ENCODE measurements at places on chromosomes 13 and 19. TPM values are rescaled to one million over a fixed set of nuclear protein-coding genes. Genes with fewer than 3 reads are reported as not detected.

TRPM4 gene
- total RNA-seq: 9.2 TPM

GPC6 gene
- total RNA-seq: 68.8 TPM

ADGRE1 gene
- total RNA-seq: not detected

C1QTNF9 gene
- total RNA-seq: 0.20 TPM

SLC39A3 gene
- 32.0 TPM for total RNA-seq

TSSK6 gene
- 1.4 TPM for total RNA-seq

BORCS8 gene
- 17.9 TPM for total RNA-seq

MYO1F gene
- total RNA-seq: 12.9 TPM

GRCh38 chr19:55457683-55458457 lies 3.6 kb downstream of the ISOC2 start:
- DNase-seq: no peak
- no peaks in the 10 kb centered on the region for H3K27me3 ChIP-seq
- peaks cover 34% of the 10 kb centered on the region for H3K36me3 ChIP-seq
- no peak overlapping the region for H3K4me3 ChIP-seq

DNA sequence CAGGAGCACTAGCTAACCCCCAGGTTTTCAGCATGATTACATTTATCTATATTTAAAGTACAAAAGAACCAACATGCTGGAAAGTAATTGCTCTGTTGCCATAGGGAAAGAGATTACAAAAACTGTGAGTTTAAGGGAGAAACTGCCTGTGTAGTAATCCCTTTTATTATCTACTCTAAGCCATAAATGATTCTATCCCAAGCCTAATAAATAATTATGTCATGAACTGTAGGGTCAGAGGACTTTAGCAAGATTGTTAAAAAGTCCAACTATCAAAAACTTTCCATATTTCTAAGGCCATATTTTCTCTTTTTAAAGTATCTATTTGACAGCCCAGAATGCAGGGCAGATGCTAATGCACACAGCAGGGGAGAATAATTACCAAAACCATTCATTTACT lies 573.8 kb upstream of the MIR17HG start:
- no peaks in the 10 kb centered on the region for H3K36me3 ChIP-seq
- H3K4me1 ChIP-seq: no peaks in the 10 kb centered on the region
- H3K4me3 ChIP-seq: no peak overlapping the region
- DNase-seq: peak; percentile 37

DNA sequence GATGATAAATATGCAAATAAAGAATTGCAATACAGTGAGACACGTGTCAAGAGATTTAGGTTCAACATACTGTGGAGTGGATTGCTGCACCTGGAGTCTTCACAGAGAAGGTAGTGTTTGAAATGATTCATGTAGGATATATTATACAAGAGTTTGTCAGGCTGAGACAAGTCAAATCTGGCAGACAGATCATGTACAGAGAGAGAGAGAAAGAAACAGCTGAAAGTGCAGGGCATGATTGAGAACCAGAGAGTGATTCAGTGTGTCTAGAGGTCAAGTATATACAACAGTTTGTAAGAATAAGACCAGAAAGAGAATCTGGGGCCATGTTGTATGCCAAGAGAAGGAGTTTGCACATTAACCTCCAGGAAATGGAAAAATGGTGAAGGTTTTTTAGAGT lies 2.1 kb upstream of the VWA8 start:
- H3K27me3 ChIP-seq: no peaks in the 10 kb centered on the region
- H3K4me1 ChIP-seq: peaks cover 6% of the 10 kb centered on the region
- H3K4me3 ChIP-seq: no peak overlapping the region
- no peak overlapping the region for H3K27ac ChIP-seq
- DNase-seq: no peak

GRCh38 chr19:392375-392970 lies 16.5 kb downstream of the C2CD4C start:
- no peaks in the 10 kb centered on the region for H3K27me3 ChIP-seq
- no peak for DNase-seq
- H3K36me3 ChIP-seq: no peaks in the 10 kb centered on the region
- H3K27ac ChIP-seq: no peak overlapping the region
- peaks cover 13% of the 10 kb centered on the region for H3K4me1 ChIP-seq
- H3K4me3 ChIP-seq: no peak overlapping the region

GRCh38 chr13:113273851-113274590 lies 23.0 kb upstream of the LAMP1 start:
- H3K36me3 ChIP-seq: peaks cover 17% of the 10 kb centered on the region
- no peaks in the 10 kb centered on the region for H3K27me3 ChIP-seq
- H3K4me1 ChIP-seq: no peaks in the 10 kb centered on the region
- no peak for DNase-seq
- no peak overlapping the region for H3K27ac ChIP-seq
- no peak overlapping the region for H3K4me3 ChIP-seq

- no peak overlapping the region for H3K27ac ChIP-seq
- DNase-seq: no peak
- H3K4me1 ChIP-seq: no peaks in the 10 kb centered on the region
- H3K27me3 ChIP-seq: no peaks in the 10 kb centered on the region
- H3K4me3 ChIP-seq: peak overlapping the region; percentile 7
These were observed 1.7 kb upstream of the SLITRK5 start for GRCh38 chr13:87669379-87669978.

- no peak overlapping the region for H3K4me3 ChIP-seq
- no peaks in the 10 kb centered on the region for H3K27me3 ChIP-seq
- peaks cover 72% of the 10 kb centered on the region for H3K36me3 ChIP-seq
- no peak overlapping the region for H3K27ac ChIP-seq
- no peaks in the 10 kb centered on the region for H3K4me1 ChIP-seq
- DNase-seq: no peak
These were observed 41.5 kb upstream of the F7 start for GRCh38 chr13:113064000-113064533.

GRCh38 chr19:48900477-48901406 lies 630 bp downstream of the NUCB1 start:
- peak overlapping the region; percentile 96 for H3K27ac ChIP-seq
- peaks cover 31% of the 10 kb centered on the region for H3K36me3 ChIP-seq
- H3K4me1 ChIP-seq: peaks cover 31% of the 10 kb centered on the region
- H3K27me3 ChIP-seq: peaks cover 1% of the 10 kb centered on the region

GRCh38 chr13:69904784-69905183 lies 202.8 kb upstream of the ATXN8OS start:
- H3K4me3 ChIP-seq: no peak overlapping the region

GRCh38 chr13:49669735-49670309 lies 21.5 kb downstream of the EBPL start:
- H3K4me3 ChIP-seq: no peak overlapping the region
- H3K36me3 ChIP-seq: peaks cover 13% of the 10 kb centered on the region
- peaks cover 3% of the 10 kb centered on the region for H3K4me1 ChIP-seq
- no peak overlapping the region for H3K27ac ChIP-seq
- no peaks in the 10 kb centered on the region for H3K27me3 ChIP-seq

DNA sequence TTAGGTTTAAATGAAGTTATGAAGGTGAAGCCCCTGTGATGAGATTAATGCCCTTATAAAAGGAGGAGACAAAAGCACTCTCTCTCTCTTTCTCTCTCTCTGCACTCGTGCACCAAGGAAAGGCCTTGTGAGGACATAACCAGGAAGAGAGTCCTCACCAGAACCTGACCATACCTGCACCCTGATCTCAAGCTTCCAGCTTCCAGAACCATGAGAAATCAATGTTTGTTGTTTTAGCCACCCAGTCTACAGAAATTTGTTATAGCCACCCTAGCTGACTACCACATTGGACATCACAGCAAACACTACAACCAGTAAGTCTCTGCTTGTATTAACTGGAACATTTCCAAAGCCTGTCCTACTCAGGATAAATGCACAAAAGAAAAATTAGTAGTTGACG lies 34.7 kb upstream of the WDFY2 start:
- no peak overlapping the region for H3K27ac ChIP-seq
- no peaks in the 10 kb centered on the region for H3K4me1 ChIP-seq
- no peaks in the 10 kb centered on the region for H3K36me3 ChIP-seq
- no peak overlapping the region for H3K4me3 ChIP-seq
- no peak for DNase-seq

DNA sequence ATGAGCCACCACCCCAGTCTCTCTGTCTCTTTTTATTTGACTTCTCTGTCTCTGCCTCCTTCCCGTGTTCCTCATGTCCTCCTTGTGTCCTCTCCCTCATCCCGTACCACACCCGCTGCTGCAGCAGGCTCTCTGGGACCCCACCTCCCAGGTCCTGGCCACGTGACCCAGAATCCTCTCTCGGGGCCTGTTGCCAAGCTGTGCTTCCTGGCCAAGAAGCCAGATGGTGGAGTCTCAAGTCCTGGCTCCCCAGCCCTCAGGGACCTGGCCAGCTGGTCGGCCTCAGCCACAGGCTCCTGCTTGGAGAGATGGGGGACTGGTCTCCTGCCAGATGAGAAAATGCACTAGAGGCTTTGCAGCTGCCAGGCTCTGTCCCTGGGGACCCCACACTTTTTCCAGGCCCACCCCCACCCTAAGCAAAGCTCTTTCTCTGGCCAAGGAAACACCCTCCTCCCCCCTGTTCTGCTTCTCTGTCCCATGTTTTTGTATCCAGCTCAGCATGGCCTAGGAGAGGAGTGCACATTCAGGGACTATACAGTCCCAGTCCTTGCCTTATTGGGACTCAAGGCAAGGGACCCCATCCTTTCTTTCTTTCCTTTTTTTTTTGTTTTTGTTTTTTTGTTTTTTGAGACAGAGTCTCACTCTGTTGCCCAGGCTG lies 34.3 kb upstream of the SHKBP1 start:
- peaks cover 5% of the 10 kb centered on the region for H3K4me1 ChIP-seq
- no peak for DNase-seq
- peaks cover 27% of the 10 kb centered on the region for H3K36me3 ChIP-seq

DNA sequence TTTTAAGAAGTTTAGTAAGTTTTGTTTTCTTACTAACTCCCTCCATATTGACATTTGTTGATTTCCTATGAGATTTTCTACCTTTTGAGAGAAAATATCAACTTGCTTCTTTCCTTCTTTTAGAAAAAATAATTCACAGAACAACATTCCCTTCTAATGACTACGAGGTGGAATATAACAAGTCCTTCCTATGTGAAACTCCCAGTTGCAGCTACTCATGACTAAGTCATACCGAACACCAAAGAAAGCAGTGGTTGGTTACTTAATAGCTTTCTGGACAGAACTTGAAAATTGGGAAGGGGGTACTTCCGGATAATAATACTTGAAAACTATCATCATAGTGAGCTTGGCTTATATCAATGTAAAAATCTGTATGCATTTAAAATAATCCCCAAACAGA lies 144.8 kb downstream of the DACH1 start:
- H3K4me1 ChIP-seq: no peaks in the 10 kb centered on the region
- DNase-seq: no peak
- no peak overlapping the region for H3K27ac ChIP-seq
- no peak overlapping the region for H3K4me3 ChIP-seq

GRCh38 chr13:64688893-64689677 lies 2541.1 kb downstream of the PCDH9 start:
- H3K27me3 ChIP-seq: no peaks in the 10 kb centered on the region
- H3K4me1 ChIP-seq: no peaks in the 10 kb centered on the region
- H3K36me3 ChIP-seq: no peaks in the 10 kb centered on the region
- no peak overlapping the region for H3K27ac ChIP-seq
- H3K4me3 ChIP-seq: no peak overlapping the region

- H3K4me3 ChIP-seq: peak overlapping the region; percentile 93
- no peak for DNase-seq
- peaks cover 14% of the 10 kb centered on the region for H3K4me1 ChIP-seq
- peaks cover 10% of the 10 kb centered on the region for H3K36me3 ChIP-seq
These were observed 937 bp upstream of the SPRY2 start for GRCh38 chr13:80341756-80342370.

GRCh38 chr19:7917267-7918061 lies 2.7 kb upstream of the SNAPC2 start:
- peaks cover 40% of the 10 kb centered on the region for H3K36me3 ChIP-seq
- H3K27me3 ChIP-seq: peaks cover 47% of the 10 kb centered on the region
- H3K4me1 ChIP-seq: peaks cover 54% of the 10 kb centered on the region
- no peak overlapping the region for H3K27ac ChIP-seq
- no peak for DNase-seq

DNA sequence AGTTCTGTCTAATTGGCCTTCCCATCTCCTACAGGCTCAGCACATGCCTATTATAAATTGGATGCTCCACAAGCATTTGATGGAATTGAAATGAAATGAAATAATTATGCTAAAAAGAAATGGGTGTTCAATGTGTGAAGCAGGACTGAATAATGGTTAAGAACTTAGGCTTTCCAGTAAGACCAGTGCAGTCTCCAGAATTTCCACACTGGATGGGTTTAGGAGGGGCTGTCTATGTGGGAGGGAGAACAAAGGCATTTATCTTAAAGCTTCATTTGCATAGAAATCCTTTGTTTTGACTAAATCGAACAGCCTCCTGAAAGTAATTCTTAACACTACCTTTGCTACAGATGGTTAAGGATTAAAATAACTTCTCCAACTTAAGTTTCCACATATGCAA lies 47.9 kb upstream of the KL start:
- H3K27ac ChIP-seq: no peak overlapping the region
- H3K36me3 ChIP-seq: no peaks in the 10 kb centered on the region
- H3K27me3 ChIP-seq: no peaks in the 10 kb centered on the region
- H3K4me1 ChIP-seq: no peaks in the 10 kb centered on the region
- no peak for DNase-seq

DNA sequence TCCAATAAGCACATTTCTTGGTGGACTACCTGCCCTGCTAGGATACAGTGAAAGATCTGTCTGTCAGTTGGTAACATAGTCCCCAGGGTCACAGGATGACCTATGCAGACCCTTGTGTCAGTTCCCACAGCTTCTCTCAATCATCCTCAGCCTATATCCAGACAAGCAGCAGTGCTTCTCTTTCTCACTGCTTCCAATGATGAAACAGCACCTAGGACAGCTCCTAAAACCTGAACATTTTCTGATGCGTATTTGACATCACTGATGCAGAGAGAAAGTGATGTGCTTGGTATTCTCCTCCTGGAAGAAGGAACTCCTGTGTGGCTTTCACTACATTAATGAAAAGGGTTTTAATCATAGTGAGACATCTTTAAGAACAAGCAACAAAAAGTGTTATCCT lies 43.7 kb downstream of the ZNF557 start:
- H3K4me3 ChIP-seq: no peak overlapping the region
- peaks cover 17% of the 10 kb centered on the region for H3K36me3 ChIP-seq
- H3K27me3 ChIP-seq: no peaks in the 10 kb centered on the region
